ENCODE measurements at places on chromosomes 5 and 9. TPM values are rescaled to one million over a fixed set of nuclear protein-coding genes. Genes with fewer than 3 reads are reported as not detected.

- DNase-seq, result peak; percentile 52
Measured at GRCh38 chr9:137619240-137620047, 639 bp downstream of the EHMT1 start.

- no peak for DNase-seq
Measured at GRCh38 chr9:137313956-137314560, 12.0 kb upstream of the NRARP start.

DNA sequence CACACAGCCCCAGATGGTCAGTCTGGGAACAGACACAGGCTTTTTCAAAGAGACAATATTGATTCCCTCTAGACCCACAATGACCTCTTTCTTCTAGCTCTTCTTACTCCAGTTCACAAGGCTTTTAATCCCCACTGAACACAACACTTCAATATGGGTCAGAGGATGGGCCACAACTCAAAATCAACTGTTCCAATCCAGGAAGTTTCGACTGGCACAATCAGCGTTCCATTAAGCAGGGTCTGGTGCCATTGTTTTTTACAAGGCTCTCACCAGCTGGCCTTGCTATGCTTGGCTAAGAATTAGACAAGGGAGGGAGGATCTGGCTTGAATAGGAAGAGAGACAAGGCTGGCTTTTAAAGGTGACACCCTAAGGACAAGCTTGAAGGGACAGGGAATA, 199.4 kb upstream of the SLC24A2 start:
- DNase-seq, result no peak

CARD9 gene
- total RNA-seq, result 23.4 TPM

DNA sequence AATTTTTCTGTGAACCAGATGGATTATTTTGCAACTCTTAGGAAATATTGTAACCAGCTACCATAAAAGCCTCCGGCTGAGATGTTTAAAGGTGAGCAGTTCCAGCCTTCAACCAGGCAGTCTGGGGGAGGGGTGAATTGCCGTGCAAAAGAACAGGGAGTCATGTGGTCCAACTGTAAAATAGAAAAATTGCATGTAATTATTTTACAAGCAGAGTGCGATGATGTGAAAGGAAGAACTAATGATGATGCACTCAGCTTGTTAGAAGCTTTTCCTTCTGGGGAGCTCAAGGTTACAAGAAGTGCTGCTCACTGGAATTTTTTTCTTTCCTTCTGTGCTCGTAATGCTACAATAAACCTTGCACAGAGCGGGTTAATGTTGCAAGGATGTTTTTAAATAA, 188.7 kb upstream of the ITGA1 start:
- DNase-seq, result no peak

DNA sequence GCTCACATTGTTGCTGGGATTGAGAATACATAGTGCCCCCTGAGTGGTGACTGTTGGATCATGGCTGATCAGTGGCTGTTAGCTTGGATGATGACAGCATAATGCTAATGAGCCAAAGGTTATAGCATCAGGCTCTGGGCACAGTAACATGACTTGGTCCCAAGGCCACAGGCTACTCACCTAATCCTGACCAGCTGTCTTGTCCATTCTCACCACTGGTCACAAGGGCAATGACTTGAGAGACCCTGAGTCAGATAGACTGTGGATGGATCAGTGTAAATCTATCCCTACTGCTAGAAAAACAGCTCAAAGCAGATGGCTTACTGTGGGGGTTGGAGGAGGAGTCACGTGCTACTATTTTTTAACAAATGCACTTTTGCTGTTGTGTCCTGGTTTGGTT, 74.7 kb downstream of the AOPEP start:
- DNase-seq, result no peak

DNA sequence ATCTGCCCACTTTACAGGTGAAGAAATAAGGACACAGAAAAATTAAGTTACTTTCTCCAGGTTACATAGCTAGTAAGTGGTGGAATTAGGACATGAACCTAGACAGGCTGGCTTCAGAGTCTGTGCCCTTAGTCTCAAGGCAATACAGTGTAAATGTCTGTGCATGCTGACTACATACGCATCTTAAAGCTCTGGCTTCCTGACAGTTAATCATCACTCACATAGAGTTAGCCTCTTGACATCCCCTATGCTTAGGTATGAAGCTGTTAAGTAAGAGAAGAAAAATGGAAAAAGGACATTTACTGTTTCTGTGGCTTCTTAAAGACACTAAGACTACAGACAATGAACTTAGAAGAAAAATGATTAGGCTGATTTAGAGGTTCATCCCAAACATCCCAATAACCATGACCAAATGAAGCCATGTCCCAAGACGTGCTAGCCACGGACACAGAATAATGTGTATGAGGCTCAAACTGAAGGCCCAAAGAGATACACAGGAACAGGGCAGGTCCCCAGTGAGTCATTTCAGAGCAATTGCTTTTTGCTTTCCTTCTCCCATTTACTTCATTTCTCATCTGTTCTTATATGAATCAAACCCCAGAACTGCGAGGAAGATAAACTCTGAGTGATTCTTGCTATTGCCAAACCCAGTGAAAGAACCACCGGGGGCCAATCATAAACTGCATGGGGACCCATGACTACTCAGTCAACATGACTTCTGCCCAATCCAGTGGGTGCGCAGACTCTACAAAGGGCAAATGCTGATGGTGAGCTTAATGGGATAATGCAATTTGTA, 100.0 kb upstream of the IFNK start:
- DNase-seq, result no peak

- DNase-seq, result peak; percentile 16
Measured at GRCh38 chr5:4862500-4862899, 277.6 kb upstream of the ADAMTS16 start.

DNA sequence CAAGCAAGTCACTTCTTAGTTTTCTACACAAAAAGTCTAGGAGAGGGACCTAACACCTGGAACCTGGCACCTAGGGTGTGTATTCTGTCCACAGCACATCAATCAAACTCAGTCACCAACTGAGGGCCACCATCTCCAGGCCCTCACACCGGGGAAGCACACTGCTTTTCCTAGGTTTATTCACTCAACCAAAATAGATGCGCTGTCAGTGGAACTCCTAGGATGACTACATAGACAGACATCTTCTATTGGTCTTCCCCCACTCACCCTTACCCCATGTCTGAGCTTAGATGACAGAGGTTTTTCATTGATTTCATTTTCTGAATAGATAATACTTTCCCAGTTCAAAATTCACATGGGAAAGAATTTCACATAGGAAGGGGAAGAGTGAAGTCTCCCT, 59.2 kb downstream of the RNF130 start:
- DNase-seq, result no peak

Data from hematopoietic multipotent progenitor cell (in vitro differentiated cells).